ENCODE measurements at places on chromosomes 2 and 18.

- no peak for DNase-seq
Observed at GRCh38 chr2:68974251-68974650, at the start of gene GKN1. TSS of gene GKN1 (plus strand) at chr2:68974636. CDS start at chr2:68974678, 42 bp downstream.

DNA sequence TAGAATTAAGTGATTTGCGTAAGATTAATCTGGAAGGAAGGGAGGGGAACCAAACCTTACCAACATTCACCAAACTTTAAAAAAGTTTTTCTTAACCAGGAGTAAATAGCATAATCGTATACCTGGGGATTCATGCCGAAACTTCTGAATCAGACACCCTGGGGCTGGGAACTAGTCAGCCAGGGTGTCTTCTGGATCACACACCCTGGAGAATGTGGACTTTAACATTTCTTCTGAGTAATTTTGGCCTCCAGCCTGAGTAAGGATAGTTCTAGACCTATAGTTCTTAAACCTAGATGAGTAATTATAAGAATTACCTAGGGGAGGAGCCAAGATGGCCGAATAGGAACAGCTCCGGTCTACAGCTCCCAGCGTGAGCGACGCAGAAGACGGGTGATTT is 44.1 kb upstream of the MEIS1 start:
- no peak for DNase-seq

GRCh38 chr2:8021921-8022320 is 659.9 kb upstream of the ID2 start:
- no peak for DNase-seq

DNA sequence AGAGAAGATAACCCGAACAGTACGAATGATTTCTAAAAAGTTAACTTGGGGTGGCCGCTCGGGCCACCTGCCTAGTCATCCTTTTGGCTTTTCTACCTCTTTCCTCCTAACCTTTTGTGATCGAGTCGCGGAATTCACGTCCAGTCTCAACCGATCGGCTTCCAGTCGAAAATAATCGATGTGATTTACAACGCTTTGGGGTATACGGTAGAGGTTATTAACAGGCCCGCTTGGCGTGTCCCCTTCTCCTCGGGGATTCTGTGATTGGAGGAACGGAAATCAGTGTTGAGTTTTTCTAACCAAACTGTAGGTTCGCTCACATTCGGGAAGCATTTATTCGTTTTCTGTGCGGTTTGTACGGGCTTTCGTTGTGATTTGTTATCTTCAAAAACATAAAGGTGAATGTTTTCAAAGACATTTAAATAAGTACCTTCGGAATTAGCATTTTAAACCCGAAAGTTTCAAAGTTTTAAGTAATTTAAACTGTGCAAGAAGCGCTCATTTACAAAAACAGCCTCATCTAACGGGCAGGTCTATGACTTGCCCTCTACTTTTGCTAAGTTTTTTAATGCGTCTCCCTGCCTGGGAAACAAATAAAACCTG is 588 bp upstream of the FOXI3 start:
- DNase-seq, result no peak

DNA sequence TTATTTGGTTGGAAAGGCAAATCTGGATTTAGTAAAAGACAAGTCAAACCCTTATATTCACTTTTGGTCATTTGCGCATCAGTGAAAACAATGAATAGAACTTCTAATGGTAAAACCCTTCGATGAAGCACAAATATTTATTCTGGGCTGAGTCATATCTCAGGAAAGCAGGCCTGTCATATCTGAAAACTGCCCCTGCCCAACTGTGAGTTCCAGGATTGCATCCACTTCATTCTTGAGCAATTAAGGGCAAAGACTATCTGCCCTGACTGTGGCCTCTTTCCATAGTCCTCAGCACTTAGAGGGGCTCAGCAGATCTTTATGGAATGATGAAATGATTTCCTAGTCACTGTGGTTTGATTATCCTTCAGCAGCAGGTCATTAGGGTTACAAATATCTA is 795.2 kb upstream of the ID2 start:
- DNase-seq, result no peak

DNA sequence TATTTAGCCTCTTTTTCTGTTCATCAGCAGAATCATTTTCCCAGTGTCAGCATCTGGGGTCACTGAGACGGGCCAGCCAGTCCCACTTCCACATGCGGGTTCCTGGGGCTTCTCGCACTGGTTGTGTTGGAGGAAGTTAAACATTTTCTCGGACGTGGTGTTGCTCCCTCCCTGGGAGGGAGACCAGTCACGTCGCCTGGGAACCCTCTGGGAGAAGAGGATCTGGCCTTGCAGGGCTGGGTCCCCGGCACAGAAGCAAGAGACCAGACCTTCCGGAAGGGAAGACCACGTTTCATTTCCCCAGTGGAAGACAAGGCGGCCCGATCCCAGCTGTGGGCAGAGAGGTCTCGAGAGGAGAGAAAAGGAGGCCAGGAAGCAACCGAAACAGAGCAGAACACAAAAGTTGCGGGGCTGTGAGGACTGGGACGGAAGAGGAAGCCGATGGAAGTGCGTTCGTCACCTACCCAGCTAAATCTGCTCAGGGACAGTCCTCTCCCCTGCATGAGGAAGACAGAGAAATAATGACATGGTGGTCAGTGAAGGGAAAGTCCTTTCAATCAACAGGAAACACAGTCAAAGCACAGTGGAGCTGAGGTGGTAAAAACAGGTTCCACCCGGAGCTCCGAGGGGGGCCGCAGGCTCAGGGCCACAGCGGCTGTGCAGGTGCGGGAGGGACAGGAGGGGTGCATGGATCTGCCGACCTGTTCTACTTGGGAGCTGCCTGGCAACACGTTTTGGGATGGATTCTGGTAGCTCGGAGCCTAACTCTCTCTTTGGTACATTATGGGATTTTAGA is 144.4 kb downstream of the MBP start:
- no peak for DNase-seq

GRCh38 chr2:86065512-86065911 is 40.2 kb downstream of the POLR1A start:
- no peak for DNase-seq

DNA sequence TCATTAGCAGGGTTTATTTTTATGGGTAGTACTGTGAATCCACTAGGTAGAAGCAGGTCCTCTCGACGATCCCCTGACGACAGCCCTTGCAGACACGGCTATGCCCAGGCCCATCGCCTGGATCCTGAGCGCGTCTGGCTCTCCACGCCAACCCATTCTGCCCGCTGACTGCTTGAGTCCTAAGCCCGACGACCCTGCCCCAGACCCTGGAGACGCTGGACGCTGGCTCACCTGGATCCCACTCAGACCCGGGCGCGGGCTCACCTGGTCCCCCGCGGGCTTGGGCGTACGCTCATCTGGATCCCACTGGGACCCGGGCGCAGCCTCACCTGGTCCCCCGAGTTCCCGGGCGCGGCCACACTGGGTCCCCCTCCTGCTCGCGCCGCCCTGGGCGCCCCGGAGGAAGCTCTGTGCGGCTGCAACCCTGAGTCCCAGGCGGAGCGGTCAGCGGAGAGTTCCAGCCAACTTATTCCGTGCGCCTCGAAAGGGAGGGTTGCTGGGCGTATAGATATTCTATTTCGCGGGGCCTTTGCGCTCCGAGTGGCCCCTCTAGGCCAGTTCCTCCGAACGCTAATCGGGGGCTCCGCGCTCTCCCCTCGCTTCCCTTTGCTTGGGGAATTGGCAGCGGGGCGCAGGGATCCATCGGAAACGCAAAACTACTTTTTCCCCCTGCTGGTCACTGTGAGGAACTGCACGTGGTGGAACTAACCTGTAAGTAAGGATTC is 22.4 kb upstream of the RMP24 start:
- peak; percentile 25 for DNase-seq

DNA sequence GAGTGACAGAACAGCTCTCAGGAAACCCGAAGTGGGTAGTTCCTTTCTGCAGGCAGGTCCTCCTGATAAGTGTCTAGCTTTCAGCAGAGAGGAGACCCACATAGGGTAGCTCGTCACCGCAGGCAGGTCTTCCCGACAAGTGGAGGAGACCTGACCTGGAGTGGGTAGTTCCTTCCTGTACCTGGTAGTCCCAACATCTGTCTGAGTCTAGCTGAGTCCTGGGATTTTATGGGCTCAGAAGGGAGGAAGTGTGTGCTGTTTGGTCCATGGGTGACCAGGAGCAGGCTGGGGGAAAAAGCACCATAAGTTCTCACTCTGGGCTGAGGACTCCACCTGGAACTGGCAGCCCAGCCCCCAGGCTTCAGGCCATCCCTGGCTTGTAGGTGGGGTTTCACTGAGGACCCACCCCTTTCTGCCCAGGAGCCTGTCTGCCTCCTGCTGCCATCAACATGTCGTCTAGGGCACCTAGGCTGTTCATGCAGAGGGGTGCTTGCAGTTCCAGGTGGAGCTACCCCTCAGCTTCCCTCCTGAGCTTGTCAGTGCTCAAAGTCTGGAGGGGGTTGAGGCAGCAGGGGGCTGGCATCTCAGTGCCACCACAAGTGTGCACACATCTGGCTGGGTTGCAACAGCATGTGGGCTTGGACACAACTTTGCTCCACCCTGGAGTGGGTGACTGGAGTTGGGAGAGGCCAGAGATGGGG is 9.4 kb downstream of the DYSF start:
- no peak for DNase-seq

GRCh38 chr2:239236043-239236807 is 164.6 kb downstream of the HDAC4 start:
- no peak for DNase-seq

DNA sequence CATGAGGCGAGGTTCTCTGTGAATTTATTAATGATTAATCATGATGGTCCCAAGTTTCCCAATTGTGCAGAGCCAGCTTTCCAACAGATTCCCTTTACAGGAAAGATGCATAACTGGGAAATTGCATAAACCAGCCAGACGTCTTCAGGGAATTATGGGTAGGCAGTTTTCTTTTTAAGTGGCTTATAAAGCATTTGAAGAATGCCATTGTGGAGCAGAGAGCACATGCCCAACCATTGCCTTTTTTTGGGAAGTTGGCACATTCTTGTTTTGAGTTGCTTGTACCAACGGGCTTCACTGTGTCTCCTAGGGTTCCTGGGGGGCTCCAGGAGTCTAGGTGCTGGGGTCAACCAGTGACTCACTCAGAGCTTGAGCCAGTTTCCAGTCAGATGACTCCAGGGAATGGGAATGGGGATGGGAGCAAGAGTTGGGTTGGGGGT is 231.7 kb upstream of the FOSL2 start:
- DNase-seq, result no peak

GRCh38 chr2:143550500-143550899 is 421.3 kb downstream of the ARHGAP15 start:
- no peak for DNase-seq

GRCh38 chr2:180508458-180508857 is 471.9 kb upstream of the UBE2E3 start:
- DNase-seq, result no peak

- DNase-seq, result no peak
Observed at GRCh38 chr18:57965246-57965645, 78.8 kb upstream of the NEDD4L start.

- DNase-seq, result no peak
Observed at GRCh38 chr2:9974343-9974742, 22.9 kb downstream of the GRHL1 start.

- no peak for DNase-seq
Observed at GRCh38 chr2:62423883-62424458, 82.0 kb downstream of the TMEM17 start.

GRCh38 chr2:7044253-7045250 is 127.3 kb downstream of the RNF144A start:
- peak; percentile 29 for DNase-seq

GRCh38 chr2:224971214-224971613 is 71.1 kb downstream of the DOCK10 start:
- DNase-seq, result no peak

- no peak for DNase-seq
Observed at GRCh38 chr2:27263287-27264252, 723 bp upstream of the SLC30A3 start.

DNA sequence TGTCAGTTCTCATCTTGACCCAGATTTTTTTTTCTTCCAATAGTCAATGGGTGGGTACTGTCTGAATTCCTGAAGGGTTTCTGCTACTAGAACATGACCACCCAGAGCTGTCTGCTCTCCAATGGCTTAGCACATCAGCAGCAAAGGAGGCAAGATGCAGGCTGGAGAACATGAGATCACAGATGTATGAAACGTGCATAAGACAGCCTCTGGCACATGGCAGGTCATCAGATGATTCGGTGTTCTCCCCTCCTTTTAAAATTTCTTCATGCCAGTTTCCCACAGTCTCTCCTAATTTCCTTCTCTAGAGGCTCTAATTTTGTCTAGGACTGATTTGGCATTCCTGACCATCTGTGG is 359.3 kb upstream of the TNP1 start:
- DNase-seq, result no peak

DNA sequence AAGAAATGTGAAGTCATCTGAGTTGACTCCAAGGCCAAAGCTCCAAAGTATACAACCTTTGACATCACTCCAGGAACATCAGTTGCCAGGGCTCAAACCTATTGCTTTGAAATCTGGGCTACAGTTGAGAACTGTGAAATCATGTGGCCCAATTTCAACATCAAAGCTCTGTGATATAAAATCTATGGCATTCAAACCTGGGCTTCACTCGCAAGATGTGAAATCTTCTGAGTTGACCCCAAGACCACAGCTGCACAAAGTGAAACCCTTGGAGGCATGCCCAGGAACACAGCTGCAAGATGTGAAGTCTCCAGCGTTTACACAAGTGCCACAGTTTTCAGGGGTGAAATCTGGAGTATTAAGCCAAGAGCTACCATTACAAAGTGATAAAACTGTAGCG is 9.4 kb upstream of the ZNF512 start:
- DNase-seq, result no peak

- DNase-seq, result no peak
Observed at GRCh38 chr2:15744820-15745219, 153.2 kb downstream of the DDX1 start.

GRCh38 chr2:66481100-66481549 is 46.2 kb downstream of the MEIS1 start:
- DNase-seq, result no peak

DNA sequence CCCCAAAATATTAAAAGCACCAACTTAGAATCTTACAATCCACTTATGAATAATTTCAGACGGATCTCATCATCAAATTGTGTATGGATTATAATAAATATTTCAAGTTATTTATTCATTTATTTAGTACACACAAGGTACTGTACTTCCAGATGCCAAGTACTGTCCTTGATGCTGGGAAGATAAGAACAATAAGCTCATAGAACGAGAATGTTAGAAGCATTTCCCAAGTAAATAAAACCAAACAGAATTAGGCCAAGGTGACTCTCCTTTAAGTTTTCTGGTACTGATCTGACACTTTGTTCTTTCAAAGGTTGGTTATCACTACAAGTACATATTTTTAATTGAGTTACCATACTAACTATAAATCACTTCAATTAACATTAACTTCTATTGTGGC is 416.1 kb upstream of the ETAA1 start:
- no peak for DNase-seq

GRCh38 chr2:102130647-102130991 is 11.9 kb upstream of the IL1R1 start:
- DNase-seq, result no peak

DNA sequence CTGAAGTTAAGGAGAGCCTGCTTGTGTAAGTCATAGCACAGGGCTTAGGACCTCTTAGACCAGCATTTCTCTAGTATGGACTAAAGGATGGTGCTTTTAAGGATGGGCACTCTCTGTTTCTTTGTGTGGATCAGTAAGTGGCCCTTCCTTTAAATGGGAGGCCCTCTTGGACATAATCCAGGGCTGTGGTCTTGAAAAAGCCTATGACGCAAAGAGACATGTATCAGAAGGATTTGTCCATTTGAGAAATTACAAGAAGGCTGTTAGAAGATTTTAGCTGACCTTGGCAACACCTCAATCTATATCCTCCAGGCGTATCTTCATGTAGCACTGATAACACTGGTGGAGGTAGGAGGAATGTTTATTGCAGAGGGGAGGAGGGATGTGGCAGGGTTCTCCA is 79.2 kb downstream of the PRPF40A start:
- DNase-seq, result no peak
